GM23248 (cell line): ENCODE measurements at places on chromosomes 2 and 18.

GRCh38 chr2:35080231-35080910 is 1275.2 kb upstream of the CRIM1 start:
- peak; percentile 0 for DNase-seq

GRCh38 chr2:144325086-144325485 is 194.8 kb downstream of the ZEB2 start:
- DNase-seq, result no peak

- DNase-seq, result peak; percentile 98
Observed at GRCh38 chr2:64767670-64768468, 114.2 kb upstream of the SERTAD2 start.

GRCh38 chr2:67565761-67566160 is 168.6 kb downstream of the ETAA1 start:
- peak; percentile 96 for DNase-seq

- DNase-seq, result no peak
Observed at GRCh38 chr18:3177902-3178687, 41.7 kb downstream of the MYOM1 start.

DNA sequence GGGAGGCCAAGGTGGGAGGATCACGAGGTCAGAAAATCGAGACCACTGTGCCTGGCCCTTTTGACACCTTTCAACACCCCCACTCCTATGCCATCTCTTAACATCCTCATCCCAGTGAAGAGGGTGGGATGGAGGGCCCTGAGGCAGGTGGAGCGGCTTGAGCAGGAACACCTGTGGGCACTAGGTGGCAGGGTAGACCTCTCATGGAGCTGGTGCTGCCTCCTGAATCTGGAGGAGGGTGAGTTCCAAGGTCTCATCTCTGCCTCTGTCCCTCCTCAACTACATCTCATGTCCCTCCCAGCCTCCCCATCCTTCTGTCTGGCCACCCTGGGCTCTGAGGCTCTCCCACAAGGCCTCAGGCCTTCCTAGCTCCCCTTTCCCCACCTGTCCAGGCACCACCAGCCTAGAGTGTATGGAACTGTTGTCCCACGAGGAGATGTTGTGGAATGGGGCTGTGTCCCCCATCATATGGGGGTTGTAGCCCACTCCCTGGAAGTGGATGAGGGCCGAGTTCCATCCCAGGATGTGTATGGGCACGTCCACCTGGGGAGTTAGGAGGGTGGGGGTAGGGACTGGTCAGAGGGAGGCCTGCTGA is 17.0 kb upstream of the CRYBA2 start:
- no peak for DNase-seq

GRCh38 chr2:164824872-164825271 is 16.8 kb downstream of the COBLL1 start:
- DNase-seq, result peak; percentile 40

DNA sequence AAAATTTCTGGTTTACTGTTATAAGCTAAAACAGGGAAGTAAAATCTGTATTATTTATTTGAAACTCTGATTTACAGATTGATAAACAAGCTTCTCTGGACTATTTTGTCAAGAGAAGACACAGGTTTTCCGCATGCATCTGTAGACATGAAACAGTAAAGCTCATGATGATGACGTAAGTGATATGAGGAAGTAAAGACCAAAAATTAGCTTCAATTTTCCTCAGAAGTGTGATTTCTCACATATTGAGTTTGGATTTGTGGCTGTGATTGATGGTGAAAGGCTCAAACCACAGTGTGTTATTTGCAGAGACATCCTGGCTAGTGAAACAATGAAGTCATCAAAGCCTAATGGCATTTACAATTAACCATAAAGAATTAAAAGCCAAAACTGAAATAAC is 12.6 kb upstream of the LONRF2 start:
- DNase-seq, result no peak

GRCh38 chr2:240589375-240589774 is 2.8 kb downstream of the CAPN10 start:
- DNase-seq, result no peak

GRCh38 chr18:8988260-8988871 is 114.1 kb upstream of the NDUFV2 start:
- DNase-seq, result peak; percentile 82

DNA sequence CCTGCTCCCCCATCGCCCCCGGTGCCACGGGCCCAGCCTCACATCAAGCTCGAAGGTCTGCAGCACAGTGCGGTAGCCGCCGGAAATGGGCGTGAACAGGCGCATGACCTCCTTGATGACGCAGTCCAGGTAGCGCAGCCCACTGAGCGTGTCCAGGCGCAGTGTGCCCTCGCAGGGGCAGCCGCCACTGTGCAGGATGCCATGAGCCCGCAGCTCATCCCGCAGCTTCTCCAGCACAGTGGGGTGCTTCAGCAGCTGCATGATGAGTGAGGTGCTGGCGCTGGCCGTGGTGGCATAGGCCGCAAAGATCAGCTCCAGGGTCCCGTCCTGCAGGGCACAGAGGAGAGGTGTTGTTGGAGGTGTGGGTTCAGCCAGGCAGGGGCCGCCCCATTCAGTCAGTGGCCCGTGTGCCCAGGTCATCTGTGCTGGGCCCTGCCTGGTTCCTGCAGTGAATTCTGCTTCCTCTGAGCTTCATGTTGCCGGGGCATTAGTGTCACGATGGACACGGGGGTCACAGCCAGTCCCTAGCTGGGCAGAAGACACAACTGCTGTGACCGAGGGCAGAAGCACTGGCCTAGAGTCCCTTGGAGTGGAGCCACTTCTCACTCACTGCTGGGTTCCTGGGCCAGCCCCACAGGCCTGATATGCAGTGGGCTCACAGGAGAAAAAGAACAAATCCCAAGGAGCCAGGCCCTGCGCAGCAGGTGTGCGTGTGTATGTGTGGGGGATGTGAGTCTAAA is 14.5 kb downstream of the CYP26B1 start:
- DNase-seq, result no peak

- DNase-seq, result no peak
Observed at GRCh38 chr2:64226611-64227010, 82.4 kb upstream of the PELI1 start.

DNA sequence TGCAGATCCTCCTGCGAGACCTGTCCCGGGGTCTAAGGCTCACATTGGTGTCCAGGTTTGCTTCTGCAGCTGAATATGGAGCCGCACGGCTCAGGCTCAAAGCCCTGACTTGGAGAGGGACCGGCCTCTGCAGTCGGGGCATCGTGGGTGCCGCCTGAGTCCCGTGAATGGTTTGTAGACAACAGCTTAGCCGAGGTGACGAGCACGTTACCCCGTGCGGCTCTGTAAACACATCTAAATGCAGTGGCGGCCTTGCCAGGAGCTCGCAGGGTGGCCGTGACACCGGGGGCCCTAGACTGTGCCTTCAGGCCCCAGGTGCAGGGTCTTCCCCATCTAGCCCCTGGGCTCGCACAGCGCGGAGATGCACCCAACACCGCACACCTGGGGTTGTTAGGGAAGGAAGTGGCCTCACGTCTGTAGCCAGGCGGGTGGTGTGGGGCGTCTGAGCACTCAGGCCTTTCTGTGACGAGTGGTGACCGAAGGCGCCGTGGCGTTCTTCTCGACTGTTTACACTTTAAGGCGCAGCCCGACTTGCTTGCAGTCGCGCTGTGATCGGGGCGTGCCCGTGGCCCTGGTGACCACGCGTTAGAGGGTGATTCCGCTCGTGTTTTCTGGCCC is 91.6 kb downstream of the NFATC1 start:
- no peak for DNase-seq

GRCh38 chr2:14420851-14421250 is 211.7 kb upstream of the LRATD1 start:
- peak; percentile 56 for DNase-seq

DNA sequence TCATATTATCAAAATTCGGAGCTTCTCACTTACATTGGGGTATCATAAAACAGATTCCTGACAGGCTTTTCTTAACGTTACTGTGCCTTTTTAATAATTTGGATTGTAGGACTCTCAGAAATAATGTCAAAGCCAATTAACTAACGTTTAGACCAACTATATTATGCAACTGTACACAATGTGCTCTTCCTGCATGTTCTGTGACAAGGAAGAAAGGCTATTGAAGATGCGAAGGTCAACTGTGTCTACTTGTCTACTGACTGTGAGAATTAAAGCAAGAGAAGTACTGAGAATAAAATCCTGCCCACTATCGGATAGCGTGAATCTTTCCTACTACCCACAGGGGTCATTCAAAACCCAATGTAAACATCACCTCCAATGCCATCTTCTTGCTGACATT is 393.0 kb downstream of the NBAS start:
- no peak for DNase-seq

DNA sequence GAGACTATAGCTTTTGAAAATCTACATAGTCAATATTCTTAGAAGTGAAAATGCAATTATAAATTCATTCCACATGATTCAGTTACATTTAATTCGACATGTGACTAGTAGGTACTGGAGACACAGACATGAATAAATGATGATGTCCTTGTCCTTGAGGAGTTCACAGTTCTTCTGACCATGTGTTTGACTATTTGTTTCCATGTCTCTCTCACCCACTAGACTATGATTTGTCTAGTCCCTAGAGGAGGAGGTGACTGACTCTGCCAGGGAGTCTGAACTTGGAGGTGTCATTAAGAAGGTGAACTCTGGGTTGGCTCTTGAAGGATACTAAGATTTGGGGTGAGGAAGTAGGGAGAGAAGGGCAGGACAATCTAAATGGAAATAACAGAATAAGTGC is 20.7 kb upstream of the UGP2 start:
- DNase-seq, result no peak

GRCh38 chr2:108810993-108811957 is 24.7 kb downstream of the CCDC138 start:
- no peak for DNase-seq

GRCh38 chr2:229343661-229344060 is 72.6 kb upstream of the PID1 start:
- DNase-seq, result no peak

DNA sequence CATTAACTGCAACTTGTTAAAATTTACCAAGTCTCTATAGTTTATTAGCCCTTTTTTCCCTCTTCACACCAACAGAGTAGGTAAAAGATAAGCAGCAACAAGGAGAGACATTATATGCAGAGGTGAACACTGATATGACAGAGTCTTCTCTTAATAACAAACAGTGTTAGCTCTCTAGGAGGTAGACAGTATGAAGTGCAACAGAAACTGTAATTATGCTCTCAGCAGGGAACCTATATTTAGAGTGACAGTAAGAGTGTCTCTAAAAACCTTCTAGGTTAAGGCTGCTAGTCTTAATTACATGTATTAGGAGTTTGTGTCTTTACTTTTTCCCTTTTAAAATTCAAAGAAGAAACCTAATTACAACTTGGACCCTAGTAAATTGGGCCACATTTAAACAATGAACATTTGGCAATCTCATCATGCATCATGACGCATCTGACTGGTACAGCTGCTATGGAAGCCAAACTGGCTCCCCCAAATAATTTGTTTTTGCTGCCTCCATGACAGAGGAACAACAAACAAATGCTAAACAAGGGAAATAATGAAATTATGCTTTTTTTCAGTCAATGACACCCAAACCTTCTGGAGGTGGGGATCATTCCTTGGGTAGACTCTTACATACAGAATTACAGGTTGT is 69.9 kb upstream of the MMADHC start:
- no peak for DNase-seq

GRCh38 chr2:106885971-106886915 is at the start of gene ST6GAL2:
ST6GAL2 (minus strand) TSS chr2:106886167; CDS start chr2:106843977, 42,190 bp downstream.
- peak; percentile 39 for DNase-seq

GRCh38 chr18:60060026-60060425 is 160.2 kb downstream of the PMAIP1 start:
- DNase-seq, result no peak

DNA sequence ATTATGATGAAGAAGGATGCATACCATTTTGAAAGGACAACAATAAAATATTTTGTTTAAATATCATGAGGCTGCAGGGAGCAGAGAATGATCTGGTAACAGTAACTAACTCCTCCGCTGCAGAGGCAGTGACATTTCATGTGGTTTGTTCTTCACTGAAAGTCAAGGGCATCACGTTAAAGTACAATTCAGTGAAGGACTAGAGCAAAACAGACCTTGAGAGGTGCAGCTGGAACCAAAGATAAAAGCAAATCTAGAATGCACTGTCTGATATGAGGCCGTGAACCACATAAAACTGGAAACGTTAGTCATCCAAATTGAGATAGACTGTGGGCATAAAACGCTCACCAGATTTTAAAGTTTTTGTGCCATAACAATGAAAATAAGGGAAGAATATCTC is 522.9 kb upstream of the TNP1 start:
- DNase-seq, result no peak

GRCh38 chr18:66646609-66647008 is 42.7 kb upstream of the CDH19 start:
- DNase-seq, result no peak

- no peak for DNase-seq
Observed at GRCh38 chr2:105052773-105053172, 14.9 kb downstream of the MRPS9 start.

DNA sequence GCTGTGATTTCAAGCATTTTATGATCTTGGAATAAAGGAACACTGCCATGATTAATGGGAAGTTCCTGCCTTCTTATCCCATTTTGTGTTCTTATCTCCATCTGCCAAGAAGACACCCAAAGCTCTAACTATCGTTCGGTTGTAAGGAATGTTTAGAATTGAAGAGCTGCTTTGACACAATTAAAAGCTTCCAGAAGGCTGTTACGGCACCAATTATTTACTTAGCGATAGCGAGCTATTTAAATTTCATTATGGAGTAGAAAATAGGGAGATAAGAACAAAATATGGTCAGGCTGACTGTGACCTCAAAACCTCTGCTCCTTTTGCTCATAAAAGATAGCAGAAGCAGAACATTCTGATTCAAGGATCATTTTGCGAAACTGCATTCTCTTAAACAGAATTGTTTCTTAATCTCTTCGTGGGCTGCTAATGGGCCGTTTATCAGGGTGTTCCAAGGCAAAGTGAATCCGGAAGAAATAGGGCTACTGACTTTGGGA is 101.6 kb downstream of the SLC4A3 start:
- no peak for DNase-seq

GRCh38 chr2:41940060-41940744 is 107.6 kb upstream of the PKDCC start:
- DNase-seq, result no peak

DNA sequence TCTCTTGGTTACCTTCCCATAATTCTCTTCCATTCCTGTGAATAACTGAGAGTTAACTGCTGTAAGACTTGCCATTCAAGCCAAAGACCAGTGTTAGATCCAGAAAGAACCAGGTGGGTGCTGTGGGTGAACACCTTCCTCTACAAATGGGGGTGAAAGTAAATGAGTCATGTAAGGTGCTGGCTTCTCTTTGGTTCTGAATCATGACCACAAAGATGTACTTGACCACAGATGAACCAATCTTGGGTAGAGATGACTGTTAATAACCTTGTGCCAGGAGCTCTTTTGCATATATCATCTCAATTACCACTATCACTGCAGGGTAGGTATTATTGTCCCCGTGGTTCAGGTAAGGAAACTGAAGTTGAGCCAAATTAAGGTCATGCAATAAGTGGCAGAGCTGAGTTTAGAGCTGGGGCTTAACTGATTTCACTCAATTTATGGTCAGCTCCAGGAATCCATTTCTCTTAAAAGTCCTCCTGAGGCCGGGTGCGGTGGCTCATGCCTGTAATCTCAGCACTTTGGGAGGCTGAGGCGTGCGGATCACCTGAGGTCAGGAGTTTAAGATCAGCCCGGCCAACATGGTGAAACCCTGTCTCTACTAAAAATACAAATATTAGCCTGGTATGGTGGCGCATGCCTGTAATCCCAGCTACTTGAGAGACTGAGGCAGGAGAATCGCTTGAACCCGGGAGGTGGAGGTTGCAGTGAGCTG is 244.9 kb upstream of the CXCR4 start:
- no peak for DNase-seq

- DNase-seq, result no peak
Observed at GRCh38 chr18:12726331-12726730, 23.5 kb downstream of the PSMG2 start.
